ENCODE measurements at places on chromosomes 5 and 9.

DNA sequence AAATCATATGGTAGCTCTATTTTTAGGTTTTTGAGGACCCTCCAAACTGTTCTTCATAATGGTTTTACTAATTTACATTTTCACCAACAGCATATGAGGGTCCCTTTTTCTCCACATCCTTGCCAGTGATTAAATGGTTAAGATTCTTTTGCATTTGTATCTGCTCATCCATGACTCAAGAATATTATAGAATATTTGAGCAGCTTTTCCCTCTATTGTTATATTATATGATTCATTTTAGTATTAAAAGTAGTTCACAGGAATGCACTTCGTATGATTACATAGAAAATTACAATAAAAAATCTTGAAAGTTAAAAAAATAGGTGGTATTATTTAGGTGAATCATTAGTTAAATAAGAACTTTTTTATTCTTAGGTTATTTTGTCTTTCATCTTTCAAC, 140.7 kb downstream of the WDR70 start:
- no peak for DNase-seq

- no peak for DNase-seq
Measured at GRCh38 chr9:91481972-91482371, 58.3 kb upstream of the NFIL3 start.

GRCh38 chr5:177249761-177250537, 53.6 kb downstream of the RAB24 start:
- DNase-seq: no peak

- no peak for DNase-seq
Measured at GRCh38 chr5:135566422-135567400, 12.1 kb downstream of the CXCL14 start.

DNA sequence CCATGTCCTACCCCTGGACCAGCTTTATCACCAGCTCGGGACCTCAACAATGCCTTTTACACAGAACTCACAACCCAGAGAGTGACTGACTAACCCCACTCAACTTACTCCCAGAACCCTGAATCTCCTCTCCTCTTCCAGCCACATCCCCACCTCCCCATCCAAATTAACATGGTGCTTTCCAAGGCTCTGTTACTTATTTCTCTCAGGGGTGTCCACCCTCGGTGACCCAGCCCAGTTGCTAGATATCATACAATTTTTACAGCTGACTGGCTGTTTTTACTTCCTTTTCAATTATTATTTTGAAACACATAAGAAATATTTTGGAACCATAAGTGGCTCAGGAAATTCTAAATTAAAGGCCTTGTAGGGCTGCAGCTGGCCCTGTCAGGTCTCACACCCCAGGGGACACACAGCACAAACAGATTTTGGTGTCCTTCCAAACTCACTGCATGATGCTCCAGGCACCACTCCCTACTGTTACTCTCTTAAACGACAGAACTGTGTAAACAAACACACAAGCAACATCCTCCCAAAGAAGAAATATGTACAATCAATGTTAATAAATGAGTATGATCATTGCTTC, 180.6 kb downstream of the ADAMTS12 start:
- no peak for DNase-seq

DNA sequence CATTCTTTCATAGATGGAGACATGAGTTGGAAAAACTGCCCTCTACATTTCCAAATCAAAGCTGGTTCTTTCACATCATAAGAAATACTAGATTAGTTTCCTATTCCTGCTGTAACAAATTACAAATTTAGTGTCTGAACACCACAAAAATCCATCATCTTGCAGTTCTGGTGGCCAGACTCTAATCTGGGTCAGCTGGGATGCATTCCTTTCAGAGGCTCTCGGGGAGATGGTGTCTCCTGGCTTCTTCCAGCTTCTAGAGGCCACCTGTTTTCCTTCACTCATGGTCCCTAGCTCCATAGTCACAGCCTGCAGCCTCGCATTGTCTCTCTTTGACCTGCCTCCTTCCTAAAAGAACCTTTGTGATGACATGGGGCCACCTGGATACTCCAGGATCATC, 65.2 kb downstream of the RETREG1 start:
- DNase-seq: no peak

GRCh38 chr5:85814596-85814995, 803.1 kb upstream of the COX7C start:
- DNase-seq: no peak

DNA sequence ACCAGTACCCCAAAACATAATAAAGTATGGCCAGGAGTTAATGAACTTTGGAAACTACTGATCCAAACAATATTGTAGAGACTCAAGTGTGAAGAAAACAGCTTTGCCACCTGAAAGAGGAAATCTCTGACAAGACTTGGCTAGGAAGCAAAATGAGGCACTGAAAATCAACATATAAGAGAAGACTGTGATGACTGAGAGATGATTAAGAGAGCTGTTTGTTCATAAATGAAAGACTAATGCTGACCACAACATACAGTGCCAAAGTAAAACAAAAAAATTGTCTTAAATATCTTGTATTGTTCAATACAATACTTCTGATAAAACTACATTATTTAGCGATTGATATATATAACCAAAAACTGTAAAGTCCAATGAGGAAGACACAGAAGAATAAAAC, 7.2 kb downstream of the RC3H2 start:
- no peak for DNase-seq
